Body of pancreas (tissue), 4 donors: ENCODE measurements at places on chromosomes 4 and X. TPM values are rescaled to one million over a fixed set of nuclear protein-coding genes. Genes with fewer than 3 reads are reported as not detected.

- no peak for DNase-seq
Observed at GRCh38 chr4:174946246-174946645, 28.1 kb downstream of the ADAM29 start.

DNA sequence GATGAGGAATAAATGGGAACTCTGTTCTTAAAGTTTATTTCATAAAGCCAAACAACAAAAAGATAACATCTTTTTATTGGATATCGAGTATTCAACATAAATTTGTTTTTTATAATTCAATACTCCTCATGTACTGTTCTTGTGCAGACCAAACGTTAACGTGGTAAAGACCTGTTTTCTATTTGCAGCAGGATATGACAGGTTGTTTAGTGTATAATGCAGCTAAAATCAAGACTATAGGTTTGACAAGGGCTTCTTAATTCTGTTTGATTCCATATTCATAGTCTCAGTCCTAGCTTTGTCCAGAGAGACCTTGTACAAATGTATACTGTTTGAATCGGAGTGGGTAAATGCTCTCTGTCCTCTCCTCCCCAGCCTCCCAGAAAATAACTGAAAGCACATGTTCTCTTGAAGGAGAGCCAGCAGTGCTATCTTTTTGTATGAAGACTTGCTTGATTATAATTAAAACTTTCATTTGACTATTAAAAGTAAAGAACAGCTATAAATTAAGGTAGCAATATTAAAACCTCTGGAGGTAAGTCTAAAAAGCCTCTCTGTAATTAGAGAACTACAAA is 17.7 kb downstream of the TMSB4X start:
- no peak for DNase-seq

GRCh38 chr4:157808796-157809383 is 363.9 kb downstream of the GASK1B start:
- no peak for DNase-seq

- no peak for DNase-seq
Observed at GRCh38 chr4:156764145-156764544, 207.5 kb downstream of the PDGFC start.

DNA sequence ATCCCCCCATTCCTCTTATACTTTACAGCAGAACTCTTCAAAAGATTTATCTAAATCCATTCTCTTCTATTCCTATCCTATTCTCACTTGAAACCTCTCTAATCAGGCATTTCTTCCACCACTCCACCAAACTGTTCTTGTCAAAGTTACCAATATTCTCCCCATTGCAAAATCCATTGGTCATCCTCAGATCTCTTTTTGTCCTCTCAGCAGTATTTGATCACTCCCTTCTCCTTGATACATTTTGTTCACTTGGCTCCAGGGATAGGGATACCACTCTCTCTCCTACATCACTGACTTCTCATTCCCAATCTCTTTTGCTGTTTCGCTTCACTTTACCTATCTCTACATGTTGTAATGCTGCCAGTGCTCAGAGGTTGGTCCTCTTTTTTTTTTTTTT is 2.8 kb upstream of the MTMR8 start:
- DNase-seq: no peak

DNA sequence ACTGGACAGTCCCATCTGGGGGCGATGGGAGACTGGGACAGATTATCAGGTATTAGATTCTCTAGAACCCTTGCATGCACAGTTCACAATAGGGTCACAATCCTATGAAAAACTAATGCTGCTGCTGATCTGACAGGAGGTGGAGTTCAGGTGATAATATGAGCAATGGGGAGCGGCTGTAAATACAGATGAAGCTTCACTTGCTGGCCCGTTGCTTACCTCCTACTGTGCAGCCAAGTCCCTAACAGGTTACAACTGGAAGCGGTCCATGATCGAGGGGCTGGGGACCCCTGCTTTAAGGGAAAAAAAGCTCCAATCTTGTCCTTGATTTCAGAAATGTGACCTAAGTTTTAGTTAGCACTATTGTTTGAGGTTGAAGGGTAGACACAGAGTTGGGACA is 175.2 kb downstream of the ZNF330 start:
- DNase-seq: no peak

DNA sequence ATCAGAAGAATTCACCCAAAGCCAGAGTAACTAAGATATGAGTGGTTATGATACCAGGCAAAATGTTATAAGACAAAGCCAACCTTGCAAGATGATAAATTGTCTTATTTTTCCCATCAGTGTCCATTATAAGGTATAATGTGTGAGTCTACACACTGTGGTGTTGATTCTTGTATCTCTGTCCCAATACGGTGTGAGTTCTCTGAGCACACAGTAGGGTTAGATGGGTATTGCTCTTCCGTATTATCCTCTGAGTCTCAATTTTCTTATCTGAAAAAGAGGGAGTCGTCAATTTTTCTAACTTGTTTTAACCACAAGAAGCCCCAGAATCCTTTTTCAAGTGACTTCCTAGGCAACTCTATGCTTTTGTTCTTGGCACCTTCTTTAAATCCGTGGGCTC is 69.9 kb downstream of the HMGB2 start:
- no peak for DNase-seq

GRCh38 chrX:136192135-136192534 is 44.8 kb downstream of the FHL1 start:
- no peak for DNase-seq

DNA sequence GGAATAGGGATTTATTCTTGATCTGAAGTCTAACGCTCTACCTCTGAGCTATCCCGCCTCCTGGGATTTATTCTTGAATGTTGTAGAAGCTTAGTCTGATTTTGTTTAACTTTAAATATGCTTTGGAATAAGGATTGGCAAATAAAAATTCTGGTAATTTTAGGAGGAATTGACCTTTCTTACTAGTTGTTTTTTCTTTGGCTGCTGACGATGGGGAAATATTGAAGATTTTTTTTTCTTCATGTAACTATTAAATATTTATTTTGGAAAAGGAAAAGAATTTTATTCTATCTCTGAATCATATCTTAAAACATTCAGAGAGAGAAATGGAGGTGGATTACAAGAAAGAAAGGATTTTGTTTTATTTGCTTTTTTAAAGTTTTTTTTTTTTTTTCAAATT is 122.9 kb downstream of the PDLIM5 start:
- no peak for DNase-seq

- DNase-seq: no peak
Observed at GRCh38 chr4:156442912-156443311, 489.2 kb upstream of the CTSO start.

Gene PABPC5
- total RNA-seq: 0.26 TPM

Gene CLGN
- total RNA-seq: 2.3 TPM

Gene SYNPO2
- total RNA-seq: 7.6 TPM

Gene DMRTC1
- total RNA-seq: not detected

Gene PLXNA3
- total RNA-seq: 19.1 TPM
